ENCODE measurements at places on chromosomes 4 and X.

GRCh38 chrX:11151799-11152559 lies 40.8 kb downstream of the HCCS start:
- DNase-seq = no peak

GRCh38 chrX:155985208-155985607 lies 12.3 kb upstream of the IL9R start:
- no peak for DNase-seq

GRCh38 chr4:187451776-187452175 lies 543.8 kb upstream of the ZFP42 start:
- DNase-seq = no peak

- no peak for DNase-seq
Measured at GRCh38 chr4:7333024-7333780, 101.5 kb downstream of the PSAPL1 start.

- DNase-seq = no peak
Measured at GRCh38 chr4:89539797-89540711, 232.5 kb upstream of the GPRIN3 start.

DNA sequence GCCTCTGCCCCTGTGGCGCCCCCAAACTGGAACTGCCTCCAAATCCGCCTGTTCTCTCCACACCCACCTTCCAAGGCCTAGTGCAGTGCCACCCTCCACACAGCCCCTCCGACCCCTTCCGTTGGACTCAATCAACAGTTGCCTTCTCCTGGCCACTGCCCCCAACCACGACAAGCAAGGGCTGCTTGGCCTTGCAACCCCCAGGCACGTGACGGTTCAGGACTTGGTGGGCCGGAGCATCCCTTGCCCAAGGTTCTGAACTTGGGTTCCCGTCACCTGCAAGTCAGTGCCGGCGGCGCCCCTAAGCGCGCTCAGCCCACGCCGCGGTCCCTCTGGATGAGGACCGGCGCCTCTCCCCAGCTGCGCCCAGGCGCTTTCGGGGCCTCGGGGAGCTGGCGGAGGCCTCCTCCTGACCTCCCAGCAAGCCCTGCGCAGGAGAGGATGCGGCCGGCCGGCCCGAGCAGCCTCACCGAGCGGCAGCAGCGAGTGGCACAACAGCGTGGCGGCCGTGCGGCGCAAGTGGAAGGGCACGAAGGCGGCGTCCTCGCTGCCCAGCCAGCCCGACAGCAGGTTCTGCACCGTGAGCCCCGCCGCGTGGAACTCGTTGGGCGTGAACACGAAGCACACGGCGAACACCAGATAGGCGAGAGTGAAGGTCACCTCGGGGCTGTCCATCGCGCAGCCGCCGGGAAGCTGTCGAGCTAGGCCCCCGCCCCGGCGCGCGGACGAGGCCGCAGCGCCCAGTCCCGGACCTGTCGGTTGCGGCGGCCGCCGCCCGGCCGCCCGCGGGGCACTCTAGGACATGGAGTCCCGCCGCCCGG lies 750 bp downstream of the TMEM129 start:
- peak; percentile 60 for DNase-seq

- DNase-seq = no peak
Measured at GRCh38 chrX:23803931-23804381, 21.0 kb downstream of the SAT1 start.

GRCh38 chr4:94307231-94307871 lies 35.3 kb downstream of the HPGDS start:
- DNase-seq = no peak

DNA sequence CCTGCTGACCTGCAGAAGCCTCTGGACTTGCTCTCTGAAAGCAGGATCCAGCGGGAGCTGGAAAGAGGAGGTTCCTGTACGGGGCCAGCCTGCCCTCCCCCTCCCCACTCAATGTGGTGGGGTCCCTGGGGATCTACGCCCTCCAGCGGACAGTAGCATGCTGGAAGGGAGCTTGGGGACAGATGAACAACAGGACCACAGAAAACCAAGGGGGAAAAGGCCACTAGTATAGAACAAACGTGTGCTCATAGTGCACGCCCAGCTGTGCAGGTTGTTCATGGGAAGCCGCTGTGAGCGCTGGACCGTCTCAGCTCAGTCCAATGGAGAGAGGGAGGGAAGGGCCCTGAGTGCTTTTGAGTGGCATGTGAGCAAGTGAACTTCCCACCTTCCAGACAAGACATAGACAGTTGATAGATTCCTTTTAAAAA lies 15.8 kb downstream of the HMX1 start:
- no peak for DNase-seq

GRCh38 chrX:39331082-39331704 lies 529.9 kb downstream of the MID1IP1 start:
- DNase-seq = peak; percentile 35

- no peak for DNase-seq
Measured at GRCh38 chr4:149885896-149886295, 70.3 kb upstream of the IQCM start.

DNA sequence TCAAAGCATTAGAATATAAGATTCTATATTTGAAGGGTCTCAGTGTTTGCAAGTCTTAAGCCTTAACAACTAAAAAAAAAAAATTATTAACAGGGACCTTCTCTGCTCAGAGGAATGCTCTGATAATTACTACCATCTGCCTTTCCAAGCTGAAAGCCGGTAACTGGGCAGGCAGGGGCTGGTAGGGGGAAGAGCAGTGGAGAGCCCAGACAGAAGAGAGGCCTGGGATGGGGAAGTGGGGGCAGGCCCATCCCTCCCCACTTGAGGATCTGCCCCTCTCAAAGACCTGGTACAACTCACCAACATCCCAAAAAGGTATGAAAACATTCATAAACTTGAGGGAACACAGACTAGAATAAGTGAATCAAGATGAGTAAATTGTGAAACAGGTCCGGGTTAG lies 113.9 kb downstream of the QDPR start:
- no peak for DNase-seq

DNA sequence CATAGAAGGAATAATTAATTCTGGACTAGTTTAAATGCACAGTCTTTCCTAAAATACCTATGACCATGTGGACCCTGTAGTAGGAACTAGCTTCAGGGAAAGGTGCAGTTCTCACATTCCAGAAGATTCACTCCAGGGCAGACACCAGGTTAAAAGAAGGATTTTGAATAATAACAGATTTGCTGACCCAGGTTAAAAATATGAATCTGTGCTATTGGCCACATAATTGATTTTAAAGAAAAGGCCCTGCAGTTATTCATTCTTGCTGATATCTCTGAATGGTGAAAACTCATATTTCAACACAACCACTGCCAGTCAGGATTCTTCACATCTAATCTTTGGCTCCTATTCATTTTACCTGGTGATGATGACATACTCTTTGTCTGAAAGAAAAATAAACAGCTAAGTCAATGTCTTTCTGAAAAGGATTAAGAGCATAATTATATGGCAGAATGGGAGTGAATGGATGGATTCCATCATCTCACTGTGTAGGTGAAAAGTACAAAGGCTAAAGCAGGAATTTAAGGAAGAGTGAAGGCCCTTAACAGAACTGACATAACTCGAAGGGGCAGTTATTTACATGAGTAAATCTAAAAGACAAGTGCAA lies 432.8 kb downstream of the PDGFC start:
- DNase-seq = no peak

DNA sequence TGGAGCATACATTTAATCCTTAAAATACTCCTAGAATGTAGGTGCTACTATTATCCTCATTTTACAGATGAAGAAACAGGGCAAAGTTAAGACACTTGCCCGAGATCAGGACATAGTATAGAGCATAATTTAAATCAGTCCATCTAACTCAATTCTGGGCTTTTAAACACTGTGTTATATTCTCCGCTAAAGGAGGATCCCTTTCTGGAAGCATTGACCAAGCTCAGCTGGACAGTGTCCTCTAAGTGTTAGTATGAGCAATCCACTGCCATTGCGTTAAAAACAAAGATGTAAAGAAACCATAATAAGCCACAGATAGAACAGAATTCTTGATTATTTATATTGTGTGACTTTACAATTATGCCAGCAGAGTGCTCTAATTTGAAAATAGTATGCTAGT lies 207.0 kb downstream of the ARHGAP24 start:
- DNase-seq = no peak

- no peak for DNase-seq
Measured at GRCh38 chr4:19358015-19358414, 893.7 kb upstream of the SLIT2 start.

GRCh38 chrX:77114501-77114900 lies 332.7 kb upstream of the FGF16 start:
- no peak for DNase-seq

- DNase-seq = no peak
Measured at GRCh38 chr4:5752376-5753184, 41.6 kb downstream of the EVC start.

DNA sequence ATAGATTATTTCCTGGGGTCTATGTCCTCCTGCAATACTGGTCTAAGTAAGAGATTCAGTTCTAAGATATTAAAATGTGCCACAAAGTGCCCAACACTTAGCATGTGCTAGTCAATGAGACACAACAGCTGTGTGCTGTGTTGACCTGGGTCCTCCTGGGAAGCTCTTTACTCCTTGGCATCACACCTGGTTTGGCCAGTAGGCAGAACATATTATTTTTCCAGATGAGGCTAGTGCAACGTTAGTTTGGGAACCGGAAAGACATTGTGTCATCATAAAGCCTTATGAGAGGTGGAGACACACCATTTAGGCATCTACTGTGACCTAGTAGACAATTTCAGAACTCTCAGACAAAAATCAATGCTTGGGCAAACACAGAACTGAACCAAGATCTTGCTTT lies 197.8 kb downstream of the MID1IP1 start:
- no peak for DNase-seq

DNA sequence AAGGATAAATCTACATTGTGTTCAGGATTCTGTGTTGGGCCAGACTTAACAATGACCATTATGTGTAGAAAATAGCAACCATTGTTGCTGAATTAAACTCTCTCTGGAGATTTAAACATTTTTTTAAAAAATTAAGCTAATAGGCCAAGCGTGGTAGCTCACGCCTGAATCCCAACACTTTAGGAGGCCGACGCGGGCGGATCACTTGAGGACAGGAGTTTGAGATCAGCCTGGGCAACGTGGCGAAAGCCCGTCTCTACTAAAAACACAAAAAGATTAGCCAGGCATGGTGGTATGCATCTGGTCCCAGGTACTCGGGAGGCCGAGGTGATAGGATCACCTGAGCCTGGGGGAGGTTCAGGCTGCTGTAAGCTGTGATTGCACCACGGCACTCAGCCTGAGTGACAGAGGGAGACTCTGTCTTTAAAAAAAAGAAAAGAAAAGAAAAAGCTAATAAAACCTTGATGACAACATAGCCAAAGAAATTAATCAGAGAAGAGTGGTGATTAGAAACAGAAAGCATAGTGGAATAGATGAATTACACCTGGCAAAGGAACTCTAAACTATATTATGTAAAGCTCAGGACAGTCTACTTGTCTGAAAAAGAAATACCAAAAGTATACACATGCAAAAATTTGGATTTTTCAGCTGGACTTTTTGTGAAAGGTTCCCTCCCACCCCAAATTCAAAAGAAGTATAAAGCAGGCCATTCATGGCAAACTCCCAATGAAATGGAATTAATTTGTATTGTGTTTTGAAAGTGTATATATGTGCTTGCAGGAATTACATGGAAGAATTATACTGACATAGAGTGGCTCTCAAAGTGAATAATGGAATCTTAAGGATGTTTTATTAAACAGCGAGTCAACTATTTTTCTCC lies 21.9 kb downstream of the PLS3 start:
- DNase-seq = no peak

GRCh38 chrX:19568422-19568821 lies 53.1 kb upstream of the MAP3K15 start:
- no peak for DNase-seq

GRCh38 chrX:912677-913076 lies 282.1 kb downstream of the SHOX start:
- DNase-seq = no peak

DNA sequence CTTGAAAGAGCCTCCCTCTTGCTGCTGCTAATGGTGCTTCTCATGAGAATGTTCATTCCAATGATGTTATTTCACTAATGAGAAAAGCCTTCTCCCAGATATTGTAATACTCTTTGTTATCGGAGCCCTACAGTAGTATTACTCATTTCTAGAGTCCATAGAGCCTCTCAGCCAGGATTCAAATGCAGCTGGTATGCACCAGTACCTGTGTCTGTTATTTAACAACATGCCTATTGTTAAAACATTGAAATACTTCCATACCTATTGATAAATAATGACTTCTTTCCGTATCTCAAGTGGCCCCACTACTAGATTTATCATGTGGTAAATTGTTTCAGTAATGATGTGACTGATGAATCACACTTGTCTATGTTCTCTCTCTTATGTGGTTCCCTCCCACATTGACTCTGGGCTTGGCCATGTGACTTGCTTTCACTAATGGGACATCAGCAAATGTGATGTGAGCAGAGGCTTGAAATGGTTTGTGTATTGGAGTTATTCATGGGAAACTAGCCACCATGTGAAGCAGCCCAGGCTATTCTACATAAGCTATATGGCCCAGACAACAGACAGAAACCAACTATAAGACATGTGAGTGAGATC lies 207.6 kb downstream of the THOC2 start:
- no peak for DNase-seq

DNA sequence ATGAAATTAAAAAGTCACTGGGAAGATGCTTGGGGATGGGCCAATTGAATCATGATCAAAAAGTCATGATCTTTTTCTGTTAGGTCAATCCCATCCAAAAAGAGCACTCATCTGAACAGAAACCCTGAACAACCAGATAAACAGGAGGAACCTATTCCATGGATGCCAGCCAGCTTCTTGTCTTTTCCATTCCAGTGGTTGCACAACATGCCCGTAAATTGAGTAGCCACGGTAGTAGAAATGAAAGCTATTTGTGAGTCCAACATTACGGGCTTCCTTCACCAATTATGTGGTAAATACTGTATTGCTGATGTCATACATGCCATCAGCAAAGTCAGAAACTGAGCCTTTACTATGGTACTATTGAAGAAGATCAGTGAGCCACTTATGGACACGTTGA lies 982.4 kb upstream of the HS3ST1 start:
- DNase-seq = no peak

DNA sequence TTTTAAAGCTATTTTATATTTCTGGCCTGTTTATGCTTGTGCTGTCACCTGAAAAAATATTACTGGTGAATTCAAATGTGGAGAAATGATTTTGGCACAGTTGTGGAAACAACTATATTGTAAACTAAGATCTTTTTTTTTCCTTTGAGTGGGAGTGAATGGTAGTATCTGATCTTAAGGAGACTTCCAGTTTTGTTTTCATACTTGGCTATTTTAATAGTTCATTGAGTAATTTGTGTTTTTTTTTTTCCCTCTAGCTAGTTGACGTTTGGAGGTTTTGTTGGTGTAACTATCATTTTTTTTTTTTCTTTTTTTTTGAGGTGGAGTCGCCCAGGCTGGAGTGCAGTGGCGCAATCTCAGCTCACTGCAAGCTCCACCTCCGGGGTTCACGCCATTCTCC lies 10.5 kb downstream of the STAG2 start:
- DNase-seq = no peak

DNA sequence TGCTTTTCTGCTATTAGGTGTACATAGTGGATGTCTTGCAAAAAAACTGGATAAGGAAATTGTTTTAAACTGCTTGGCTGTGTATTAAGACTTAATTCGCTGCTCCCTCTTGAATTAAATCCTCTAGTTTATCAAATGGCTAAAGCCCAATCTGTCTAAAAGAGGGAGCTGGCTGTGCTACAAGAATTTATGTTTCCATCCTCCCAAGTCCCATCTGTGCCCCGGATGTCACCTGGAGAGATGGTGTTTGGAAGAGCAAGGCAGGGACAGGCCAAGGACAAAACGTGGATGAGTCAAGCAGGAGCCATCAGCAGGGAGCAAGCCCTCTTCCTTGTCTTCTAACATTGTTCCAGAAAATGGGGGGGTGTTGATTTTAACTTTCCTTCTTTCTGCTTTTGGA lies 171.3 kb upstream of the LCORL start:
- DNase-seq = no peak
